ENCODE measurements at places on chromosomes 7 and 10.

DNA sequence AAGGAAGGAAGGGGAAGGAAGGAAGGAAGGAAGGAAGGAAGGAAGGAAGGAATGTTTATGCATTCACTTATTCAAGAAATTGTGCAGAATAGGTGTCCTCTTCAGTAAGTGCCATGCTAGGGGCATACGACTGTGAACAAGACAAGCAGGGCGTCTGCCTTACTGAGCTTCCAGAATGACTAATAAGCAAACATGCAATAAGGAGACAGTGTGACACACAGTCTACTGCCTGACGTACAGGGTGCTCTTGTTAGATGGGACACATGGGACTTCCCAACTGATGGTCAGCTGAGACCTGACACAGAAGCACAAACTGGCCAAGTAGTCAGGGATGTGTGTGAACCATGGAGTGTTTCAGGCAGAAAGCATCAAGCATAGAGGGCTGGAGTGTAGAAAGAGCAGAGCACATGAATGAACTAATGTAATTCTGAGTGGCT is 18.2 kb downstream of the DNAJC12 start:
- no peak for DNase-seq

DNA sequence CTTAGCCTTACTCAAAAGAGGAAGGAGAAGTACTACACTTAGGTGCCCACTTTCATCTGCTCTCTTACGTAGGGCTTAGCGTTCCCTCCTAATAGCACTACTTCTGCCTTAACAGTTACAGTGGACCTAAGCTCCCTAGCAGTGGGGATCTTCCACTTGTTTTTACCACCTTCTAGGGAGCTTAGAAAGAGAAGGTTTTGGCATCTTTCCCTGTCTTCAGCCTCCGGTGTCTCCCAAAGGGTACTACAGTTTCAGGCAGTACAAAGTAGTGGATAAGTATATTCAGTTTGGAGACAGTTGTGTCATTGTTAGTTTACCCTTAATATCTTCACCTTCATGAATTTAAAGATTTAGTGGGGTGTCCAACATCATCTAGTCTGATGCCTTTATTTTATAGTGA is 14.6 kb downstream of the CHRM2 start:
- no peak for DNase-seq

- DNase-seq, result no peak
These were observed 14.2 kb downstream of the KCNH2 start for GRCh38 chr7:150963707-150964559.

DNA sequence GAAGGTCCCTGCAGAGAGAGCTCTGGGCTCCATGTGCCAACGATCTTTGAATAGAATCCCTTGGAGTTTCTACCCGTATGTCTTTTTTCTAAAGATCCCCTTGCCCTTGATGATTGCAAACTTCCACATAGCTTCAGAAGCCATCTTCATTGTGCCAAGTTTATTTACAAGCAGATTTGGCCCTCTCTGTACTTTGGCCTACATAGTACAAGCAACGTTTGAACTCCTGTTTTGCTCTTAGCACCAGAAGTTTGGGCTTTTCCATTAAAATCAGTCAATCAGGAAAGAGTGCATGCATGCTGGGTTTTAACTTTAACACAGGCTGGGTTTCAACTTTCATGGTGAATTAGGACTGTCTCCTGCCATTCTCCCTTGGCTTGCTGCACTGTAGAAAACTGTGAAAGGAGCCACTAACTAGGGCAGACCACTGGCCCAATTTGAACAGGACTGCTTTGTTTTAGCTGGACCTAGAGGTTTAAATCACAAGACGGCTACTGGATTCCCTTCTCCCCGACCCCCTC is 557.6 kb upstream of the GALNT17 start:
- no peak for DNase-seq

DNA sequence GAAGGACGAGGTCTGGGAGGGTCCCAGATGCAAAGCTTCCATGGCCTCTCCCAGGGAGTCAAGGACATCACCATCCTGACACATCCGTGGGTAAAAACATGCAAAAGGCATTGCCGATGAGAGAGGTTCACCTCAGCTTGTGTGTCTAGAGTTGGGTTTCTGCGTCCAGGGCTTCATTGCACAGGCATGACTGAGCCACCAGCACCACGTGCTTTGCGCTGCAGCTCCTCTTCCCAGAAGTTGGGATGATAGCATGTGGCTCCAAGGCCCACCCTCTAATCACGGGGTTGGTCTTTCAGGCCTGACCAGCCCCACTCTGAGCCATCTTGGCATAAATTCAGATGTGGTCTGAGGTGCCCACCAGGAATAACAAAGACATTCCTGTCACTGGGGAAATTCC is 7.1 kb upstream of the RASGEF1A start:
- no peak for DNase-seq

DNA sequence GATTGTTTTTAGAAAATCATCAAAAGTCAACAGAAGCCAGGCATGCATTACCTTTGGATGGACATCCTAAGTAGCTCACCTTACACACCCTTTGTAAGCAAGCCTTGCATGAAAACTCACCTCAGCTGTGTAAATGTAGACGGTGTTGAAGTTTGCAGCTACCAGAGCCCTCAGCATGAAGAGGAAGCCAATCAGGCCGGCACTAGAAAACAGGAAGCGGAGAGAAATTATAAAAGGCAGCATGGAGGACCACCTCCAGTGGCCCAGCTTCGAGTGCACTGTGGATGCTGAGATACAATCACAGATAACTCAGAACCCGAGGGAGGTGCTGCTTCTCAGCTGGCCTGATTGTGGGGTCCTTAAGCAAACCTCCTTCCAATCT is 75.3 kb downstream of the SVOPL start:
- DNase-seq, result no peak

DNA sequence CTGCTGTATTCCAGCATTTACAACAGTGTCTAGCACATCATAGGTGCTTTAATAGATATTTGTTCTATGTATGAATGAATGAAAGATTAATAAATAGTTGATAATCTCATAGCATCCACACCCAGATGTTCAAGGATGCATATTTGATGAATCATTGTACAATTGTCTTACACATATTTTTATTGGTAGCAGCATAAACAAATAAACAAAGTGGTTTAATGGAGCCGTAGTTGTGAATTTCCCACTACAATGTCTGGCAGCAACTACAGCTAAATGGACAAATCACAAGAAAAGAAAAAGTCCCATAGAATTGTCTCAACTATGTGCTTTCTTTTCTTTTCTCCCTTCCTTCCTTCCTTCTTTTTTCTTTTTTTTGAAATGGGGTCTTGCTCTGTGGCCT is 150.8 kb downstream of the NRP1 start:
- no peak for DNase-seq

- no peak for DNase-seq
These were observed 82.4 kb downstream of the PHYHIPL start for GRCh38 chr10:59258890-59259289.

GRCh38 chr10:47150581-47150980 is 149.4 kb upstream of the GDF10 start:
- DNase-seq, result no peak

- DNase-seq, result no peak
These were observed 814 bp upstream of the GPAM start for GRCh38 chr10:112184379-112184778.

GRCh38 chr10:75034131-75034512 is 77.3 kb upstream of the SAMD8 start:
- DNase-seq, result no peak

GRCh38 chr10:73647211-73647874 is 6.1 kb upstream of the MYOZ1 start:
- DNase-seq, result peak; percentile 86

DNA sequence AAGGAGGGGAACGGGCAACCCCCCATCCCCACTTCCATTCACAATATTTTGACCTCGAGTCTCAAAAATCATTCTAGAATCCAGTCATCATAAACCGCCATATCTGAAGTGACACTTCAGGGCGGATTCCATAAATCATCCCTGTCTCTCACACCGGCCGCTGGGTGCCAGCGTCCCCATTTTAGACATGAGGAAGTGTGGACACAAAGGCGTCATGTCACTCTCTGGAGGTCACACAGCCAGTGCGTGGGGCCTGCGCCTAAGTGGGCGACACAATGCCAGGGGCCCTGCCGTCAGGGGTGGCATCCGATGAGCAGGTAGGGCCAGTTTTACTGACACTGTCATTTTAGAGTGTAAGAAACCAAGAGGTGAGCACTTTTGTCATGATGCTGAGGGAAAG is 19.5 kb downstream of the KCNH2 start:
- DNase-seq, result no peak

DNA sequence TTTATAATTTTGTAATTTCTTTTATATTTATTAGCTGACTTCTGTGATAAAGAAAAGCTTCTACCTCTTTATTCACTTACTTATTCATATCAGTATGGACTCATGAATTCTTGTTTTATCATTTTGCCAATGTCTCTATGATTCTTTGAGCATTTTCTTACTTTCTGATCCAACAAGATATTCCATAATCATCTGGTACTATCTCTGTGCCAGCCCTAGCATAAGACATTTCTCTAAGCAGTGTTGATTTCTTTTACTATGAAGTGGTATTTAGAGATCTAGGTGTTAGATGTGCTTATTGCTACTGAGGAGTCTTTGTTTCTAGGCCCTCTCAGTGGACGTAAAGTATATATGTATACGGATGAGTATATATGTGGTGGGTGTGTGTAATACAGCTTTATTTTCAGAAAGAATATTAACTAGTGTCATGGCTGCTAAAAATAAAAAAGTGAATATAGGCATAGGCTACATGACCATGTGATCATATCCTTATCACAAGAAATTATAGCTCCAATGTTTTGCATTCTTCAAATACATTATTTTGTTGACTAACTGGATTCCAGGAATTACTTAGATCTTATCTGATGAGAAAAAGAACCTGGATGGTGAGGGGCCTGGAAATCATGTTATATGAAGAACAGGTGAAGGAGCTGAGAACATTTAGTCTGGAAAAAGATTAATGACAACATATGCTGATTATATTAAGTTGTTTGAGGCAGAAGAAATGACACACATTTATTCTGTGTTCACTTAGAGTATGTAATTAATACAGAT is 13.1 kb downstream of the PHTF2 start:
- no peak for DNase-seq

DNA sequence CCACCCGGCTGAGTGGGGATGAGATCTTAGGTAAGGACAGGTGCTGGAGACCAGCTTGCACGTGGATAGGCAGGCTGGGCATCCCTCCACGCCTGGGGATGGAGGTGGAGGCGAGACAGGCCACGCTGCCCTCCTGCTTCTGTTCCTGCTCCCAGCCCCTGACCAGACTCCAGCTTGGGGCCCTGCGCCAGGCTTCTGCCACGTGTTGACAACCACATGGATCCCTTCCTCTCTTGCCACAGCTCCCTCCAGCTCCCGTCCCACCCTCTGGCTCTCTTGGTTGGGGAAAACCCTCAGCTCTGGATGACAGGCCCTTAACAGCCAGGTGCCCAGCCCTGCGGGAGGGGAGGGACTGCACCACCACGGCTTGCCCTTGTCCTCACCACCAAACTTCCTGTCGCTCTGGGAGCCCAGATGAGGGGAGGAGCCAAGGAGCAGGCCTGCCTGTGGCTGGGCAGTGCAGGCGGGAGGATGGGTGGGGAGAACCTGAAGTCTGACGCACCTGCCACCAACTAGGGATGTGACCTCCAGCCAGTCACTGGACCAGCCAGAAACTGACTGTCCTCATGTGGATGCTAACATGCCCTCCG is 36.0 kb downstream of the KCNH2 start:
- peak; percentile 26 for DNase-seq

DNA sequence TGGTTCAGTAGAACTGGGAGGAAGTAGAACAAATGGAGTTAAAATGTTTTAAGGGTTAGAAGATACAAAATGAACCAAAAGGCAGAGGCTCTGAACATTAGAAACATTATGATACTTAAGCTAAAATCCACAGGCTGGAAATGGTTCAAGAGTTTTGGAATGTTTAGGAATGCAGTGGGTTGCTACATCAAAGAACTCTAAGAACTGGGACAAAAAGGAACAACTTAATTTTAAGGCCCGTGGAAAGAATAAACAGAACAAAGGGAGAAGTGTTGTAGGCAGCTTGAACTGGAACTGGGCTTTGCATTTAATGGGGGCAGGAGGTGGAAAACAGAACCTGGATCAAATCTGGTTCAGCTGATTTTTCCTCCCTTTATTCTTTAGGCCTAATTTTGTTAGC is 3.5 kb upstream of the C7orf25 start:
- no peak for DNase-seq

- DNase-seq, result no peak
These were observed 1.1 kb downstream of the TMEM273 start for GRCh38 chr10:49187044-49187484.

- DNase-seq, result no peak
These were observed 5.6 kb downstream of the CDC123 start for GRCh38 chr10:12201543-12201942.

DNA sequence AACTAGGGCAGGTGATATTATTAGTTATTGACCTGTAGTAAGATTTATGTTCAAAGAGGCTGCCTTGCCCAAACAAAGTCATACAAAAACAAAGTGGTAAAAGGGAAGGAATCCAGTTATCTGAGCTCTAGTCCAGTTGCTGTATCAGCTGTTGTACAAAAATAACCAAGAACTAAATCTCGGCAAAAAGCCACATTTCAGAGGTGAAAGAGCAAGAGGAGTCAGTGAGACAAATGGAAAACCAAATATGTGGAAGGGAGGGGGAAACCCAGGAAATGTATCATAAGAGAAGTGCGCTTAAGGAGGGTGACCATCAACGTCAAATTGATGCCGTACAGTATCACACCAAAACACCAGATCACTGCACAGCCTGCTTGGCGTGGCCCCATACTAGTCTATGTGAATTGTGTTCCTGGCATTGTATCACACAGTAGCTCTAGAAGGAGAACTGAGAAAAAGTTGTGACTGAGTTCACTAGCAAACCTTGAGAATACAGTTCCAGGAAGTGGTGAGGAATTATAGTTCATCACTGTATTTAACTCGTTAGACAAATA is 6.4 kb downstream of the AGBL3 start:
- DNase-seq, result no peak

- DNase-seq, result peak; percentile 66
These were observed 141.9 kb upstream of the MKI67 start for GRCh38 chr10:128268015-128268722.

DNA sequence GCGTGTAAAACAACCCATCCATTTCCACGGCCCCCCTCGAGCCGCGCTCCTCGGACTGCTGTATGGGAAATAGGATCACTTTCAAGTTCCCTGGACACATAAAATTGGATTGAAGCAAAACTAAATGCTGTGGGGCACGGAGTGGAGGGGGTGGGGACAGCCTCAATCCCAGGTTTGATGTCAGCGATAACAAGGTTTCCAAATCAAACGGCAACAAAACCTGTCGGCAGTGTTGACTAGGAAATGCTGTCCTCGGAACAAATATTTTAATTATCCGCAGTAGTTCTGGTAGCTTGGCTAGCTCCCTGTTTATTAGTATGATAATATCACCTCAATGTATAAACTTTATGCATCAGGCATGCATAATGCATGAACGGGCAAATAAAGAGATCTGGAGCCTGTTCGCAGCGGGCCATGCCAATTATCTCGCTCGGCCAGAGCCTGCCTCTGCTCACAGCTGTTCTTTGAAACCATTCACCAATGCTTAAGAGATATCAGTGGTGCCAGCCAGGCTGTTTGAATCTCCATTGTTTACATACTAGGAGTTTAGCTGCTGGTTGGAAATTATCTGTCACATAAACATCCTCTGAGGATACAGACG is 161.1 kb downstream of the PAXIP1 start:
- peak; percentile 17 for DNase-seq
